Right lobe of liver (tissue), 6 donors: ENCODE measurements at places on chromosomes 1 and 21. TPM values are rescaled to one million over a fixed set of nuclear protein-coding genes. Genes with fewer than 3 reads are reported as not detected.

DNA sequence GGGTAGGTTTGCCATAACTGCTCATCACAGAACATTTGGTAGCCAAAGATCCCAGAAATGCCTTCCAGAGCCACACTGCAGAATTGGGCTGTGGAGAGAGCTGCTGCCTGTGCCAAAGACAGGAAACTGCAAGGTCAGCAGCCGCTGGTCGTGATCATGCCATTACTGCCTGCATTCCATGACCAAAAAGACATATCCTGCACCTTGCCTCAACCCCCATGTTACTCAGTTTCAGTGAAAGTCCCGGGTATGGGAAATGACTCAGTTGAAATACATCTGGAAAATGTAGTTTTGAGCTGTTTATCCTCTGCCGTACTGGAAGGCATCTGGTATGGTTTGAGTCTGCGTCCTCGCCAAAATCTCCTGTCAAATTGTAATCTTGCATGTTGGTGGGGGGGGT, 161.7 kb downstream of the FCRL5 start:
- no peak overlapping the region for H3K27ac ChIP-seq
- DNase-seq = no peak
- no peaks in the 10 kb centered on the region for H3K36me3 ChIP-seq
- no peak overlapping the region for H3K4me3 ChIP-seq
- H3K27me3 ChIP-seq = no peaks in the 10 kb centered on the region
- H3K4me1 ChIP-seq = no peaks in the 10 kb centered on the region

The CFAP107 gene
- total RNA-seq = not detected

- H3K4me3 ChIP-seq = no peak overlapping the region
- no peak for DNase-seq
- H3K36me3 ChIP-seq = no peaks in the 10 kb centered on the region
- no peaks in the 10 kb centered on the region for H3K4me1 ChIP-seq
Observed at GRCh38 chr21:42096566-42096965, 25.4 kb downstream of the UMODL1 start.

The ODR4 gene
- total RNA-seq = 13.0 TPM

The RGS13 gene
- total RNA-seq = not detected

DNA sequence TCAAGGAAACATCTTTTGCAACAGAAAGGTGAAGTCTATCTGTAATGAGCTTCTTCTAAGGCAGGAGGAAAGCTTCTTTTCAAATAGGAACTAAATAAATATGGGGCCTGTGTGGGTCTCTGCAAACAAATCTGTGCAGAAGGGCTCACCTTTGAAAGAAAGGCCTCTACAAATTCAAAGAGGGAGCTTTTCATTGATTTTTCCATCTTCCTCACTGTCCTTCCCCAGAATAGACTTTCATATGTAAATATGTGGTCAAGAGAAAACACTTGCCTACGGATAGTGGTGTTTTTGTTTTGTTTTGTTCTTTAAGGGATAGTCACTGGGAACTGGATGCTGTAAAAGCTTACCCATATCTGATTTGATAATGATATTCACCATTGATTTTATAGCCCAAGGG, 223.4 kb downstream of the DSCAM start:
- peaks cover 11% of the 10 kb centered on the region for H3K27me3 ChIP-seq
- H3K27ac ChIP-seq = no peak overlapping the region
- H3K4me3 ChIP-seq = no peak overlapping the region
